GM12864 (cell line): ENCODE measurements at places on chromosomes 1 and 21.
A peak's percentile ranks its signal among the peaks of the same experiment; 100 is the strongest.

DNA sequence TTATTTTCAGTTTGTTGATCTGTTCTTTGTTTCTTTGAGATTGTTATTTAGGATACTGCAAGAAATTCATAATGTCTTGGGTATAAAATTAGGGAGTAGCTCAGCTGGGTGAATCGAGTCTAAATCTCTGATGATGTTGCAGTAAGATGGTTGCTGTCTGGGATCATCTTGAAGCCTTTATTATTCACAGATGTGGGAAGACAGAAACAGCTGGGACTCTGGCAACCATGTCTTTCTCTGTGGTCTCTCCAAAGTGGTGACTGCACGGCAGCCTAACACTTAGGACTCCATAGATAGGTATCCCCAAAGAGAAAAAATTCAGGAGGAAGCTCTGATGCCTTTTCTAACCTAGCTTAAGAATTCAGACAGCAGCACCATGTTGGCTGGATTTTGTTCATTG, 52.7 kb downstream of the RAP1A start:
- DNase-seq: no peak

DNA sequence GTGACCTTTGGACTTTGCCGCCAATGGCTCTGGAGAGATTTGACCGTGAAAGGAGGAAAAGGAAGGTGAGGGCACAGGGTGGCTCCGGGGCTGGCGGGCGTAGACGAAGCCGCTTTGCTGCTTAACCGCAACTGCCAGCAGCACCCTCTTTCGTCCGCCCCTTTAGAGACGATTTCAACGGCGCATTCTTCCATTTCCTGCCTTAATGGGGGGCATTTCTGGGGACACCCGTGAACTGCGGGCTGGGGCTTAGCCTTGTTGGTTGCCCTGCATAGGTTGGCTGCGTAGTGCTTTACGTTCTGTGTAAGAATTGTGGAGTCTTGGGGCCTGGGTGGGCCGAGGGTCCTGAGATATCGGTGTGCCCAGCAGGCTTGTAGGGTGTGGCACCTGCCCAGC, 6.7 kb upstream of the NPHP4 start:
- DNase-seq: no peak

DNA sequence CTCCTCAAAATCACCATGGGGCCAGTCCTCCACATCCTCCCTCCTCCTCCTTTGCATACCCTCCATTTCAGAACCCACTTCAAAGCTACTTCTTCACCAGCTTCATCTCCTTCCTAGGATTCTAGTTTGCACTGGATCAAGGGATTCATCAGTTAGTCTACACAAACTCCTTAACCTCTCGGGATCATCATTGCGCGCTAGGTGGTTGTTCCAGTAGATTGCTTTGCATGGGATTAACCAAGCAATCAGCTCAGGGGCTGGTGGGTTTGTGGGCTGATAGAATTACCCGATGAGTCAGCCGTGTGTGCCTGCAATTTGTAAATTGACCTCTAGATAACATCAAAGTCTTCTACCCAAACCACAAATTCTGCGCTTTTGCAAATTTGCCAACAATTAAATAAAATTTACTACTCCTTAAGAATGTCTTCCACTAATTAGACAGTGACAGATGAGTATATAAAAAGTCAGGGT, 7.7 kb downstream of the KANK4 start:
- no peak for DNase-seq

- DNase-seq: no peak
Observed at GRCh38 chr1:183418696-183419095, 516 bp upstream of the NMNAT2 start.

DNA sequence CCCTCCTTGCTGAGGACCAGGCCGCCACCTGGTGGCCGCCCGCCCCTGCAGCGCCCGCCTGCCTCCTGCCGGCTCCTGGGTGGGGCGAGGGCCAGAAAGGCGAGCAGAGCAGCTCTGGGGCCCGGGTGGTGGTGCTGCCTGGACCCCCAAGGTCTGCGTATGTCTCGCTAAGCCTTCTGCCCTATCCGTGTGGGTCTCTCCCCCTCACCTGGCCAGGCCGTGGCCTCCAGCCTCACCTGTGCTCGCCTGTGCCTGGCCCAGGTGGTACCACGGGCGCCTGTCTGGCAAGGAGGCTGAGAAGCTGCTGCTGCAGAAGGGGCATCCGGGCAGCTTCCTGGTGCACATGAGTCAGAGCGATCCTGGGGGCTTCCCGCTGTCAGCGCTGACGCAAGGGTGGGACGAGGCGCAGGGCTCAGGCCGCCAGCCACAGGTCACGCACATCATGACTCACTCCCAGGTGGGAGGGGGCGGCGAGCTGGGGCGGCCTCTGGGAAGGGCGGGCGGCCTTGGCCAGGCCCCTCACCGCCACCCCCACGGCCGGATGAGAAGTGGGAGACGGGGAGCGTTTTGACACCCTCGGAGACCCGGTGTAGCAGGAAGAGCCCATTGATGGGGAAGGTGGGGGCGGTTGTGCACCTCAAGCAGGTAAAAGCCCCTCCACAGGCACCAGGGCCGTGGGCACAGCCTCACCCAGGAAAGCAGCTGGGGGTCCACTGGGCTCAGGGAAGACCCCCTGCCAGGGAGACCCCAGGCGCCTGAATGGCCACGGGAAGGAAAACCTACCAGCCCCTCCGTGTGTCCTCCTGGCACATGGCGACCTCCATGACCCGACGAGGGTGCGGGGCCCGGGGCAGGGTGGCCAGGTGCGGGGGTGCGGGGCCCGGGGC, 9.9 kb downstream of the RNF223 start:
- DNase-seq: peak; percentile 67

DNA sequence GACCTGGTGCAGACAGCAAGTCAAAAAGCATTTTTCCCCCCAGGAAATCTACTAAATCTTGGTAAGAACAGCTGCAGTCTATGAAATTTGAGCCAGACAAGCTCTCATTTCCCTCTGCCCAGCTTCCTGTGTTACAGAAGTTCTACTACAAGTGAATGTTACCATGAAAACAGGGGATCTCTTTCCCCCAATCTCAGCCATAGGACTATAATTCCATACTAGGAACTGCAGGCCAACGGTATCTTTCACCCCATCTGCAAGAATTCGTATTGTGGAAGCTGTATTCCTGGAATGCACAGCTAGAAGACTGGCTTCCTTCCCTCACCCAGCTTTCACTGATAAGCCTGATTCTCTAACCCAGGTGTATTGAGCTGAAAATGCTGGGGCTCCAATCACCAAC, 1655.4 kb downstream of the BRINP3 start:
- DNase-seq: no peak

DNA sequence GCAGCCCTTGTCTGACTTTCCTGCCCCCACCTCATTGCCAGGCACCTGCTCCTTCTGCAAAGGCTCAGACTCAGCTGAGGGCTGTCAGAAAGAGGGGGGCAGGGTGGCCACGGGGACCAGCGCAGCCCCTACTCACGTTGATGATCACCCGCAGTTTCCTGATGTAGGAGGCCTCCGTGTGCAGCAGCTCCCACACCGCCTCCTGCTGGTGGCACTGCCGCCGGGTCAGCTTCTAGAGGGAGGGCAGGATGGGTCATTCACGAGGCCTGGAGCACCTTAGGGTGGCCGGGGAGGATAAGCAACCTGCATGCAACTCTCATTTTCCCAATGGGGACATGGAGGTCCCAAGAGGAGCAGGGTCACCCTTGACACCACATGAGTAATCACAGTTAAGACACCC, 6.4 kb upstream of the TNFRSF25 start:
- DNase-seq: no peak
